ENCODE measurements at places on chromosomes 2 and 18.

- no peak for DNase-seq
Observed at GRCh38 chr2:183081911-183082310, 3.4 kb downstream of the DUSP19 start.

DNA sequence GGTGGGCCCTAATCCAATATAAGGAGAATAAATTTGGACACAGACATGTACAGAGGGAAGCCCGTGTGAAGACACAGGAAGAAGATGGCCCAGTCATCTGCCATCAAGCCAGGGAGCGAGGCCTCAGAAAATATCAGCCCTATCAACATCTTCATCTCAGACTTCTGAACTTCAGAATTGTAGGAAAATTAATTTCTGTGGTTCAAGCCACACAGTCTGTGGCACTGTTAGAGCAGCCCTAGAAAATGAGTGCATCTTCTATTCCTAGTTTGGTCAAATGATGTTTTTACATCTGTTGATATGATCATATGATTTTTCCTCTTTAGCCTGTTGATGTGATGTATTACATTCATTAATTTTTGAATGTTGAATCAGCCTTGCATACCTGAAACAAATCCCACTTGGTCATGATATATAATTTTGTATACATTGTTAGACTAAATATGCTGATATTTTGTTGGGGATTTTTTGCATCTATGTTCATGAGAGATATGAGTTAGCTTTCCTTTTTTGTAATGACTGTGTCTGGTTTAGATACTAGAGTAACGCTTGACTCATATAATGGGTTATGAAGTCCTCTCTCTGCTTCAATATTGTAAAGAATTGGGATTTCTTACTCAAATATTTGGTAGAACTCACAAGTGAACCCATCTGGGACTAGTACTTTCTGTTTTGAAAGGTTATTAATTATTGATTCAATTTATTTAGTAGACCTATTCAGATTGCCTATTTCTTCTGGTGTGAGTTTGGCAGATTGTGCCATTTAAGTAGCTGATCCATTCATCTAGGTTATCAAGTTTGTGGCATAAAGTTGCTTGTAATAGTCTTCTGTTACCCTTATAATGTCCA is 451.4 kb downstream of the EIPR1 start:
- no peak for DNase-seq

- DNase-seq: peak; percentile 93
Observed at GRCh38 chr18:54776282-54776977, 51.8 kb upstream of the RAB27B start.

GRCh38 chr2:172599947-172600346 is 44.1 kb downstream of the PDK1 start:
- no peak for DNase-seq

- peak; percentile 37 for DNase-seq
Observed at GRCh38 chr2:38509314-38509946, 93.3 kb downstream of the HNRNPLL start.

- no peak for DNase-seq
Observed at GRCh38 chr2:197007716-197008628, 81.5 kb upstream of the PGAP1 start.

GRCh38 chr2:109080757-109081156 is 48.2 kb upstream of the SH3RF3 start:
- DNase-seq: no peak

GRCh38 chr2:104844807-104845551 is 8.9 kb upstream of the POU3F3 start:
- no peak for DNase-seq

DNA sequence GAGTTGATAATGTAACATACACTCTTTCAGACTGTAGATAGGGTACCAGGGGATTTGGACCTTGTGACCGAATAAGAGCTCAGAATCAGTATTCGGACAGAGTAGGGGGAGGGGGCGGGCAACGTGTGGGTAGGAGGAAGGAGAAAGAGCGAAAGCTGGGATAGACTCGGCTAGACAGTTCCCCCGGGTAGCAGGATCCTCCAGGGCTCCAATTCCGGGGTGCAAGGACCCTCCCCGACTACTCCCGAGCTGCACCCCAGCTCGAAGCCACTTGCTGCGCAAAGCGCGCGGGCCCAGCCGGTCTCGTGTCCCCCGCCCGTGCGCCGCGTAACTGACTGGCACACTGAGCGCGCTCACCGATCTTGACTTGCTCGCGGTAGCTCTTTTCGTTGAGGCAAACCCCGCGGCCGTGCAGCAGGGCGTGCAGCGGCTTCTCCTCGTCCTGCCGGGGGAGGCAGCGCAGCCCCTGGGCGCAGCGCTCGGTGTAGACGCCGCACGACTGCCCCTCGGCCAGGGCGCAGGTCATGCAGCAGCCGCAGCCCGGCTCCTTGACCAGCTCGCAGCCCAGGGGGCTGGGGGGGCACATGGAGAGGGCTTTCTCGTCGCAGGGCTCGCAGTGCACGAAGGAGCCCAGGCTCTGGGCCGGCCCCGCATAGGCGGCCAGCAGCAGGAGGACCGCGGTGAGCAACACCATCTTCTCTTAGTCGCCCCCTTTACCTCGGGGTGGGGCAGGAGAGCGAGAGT is 1.1 kb downstream of the IGFBP5 start:
- no peak for DNase-seq

DNA sequence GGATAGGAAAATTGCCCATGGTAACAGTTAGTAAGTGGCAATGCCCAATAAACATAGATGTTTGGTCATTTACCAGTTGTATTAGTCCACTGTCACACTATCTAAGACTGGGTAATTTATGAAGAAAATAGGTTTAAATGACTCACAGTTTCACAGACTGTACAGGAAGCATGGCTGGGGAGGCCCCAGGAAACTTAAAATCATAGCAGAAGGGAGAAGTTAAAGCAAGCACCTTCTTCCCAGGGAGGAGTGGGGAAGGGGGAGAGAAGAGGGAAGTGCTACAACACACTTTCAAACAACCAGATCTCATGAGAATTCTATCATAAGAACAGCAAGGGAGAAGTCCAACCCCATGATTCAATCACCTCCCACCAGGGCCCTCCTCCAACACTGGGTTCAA is 23.4 kb downstream of the NR4A2 start:
- no peak for DNase-seq

- DNase-seq: no peak
Observed at GRCh38 chr18:79400591-79401381, 5.1 kb downstream of the NFATC1 start.

DNA sequence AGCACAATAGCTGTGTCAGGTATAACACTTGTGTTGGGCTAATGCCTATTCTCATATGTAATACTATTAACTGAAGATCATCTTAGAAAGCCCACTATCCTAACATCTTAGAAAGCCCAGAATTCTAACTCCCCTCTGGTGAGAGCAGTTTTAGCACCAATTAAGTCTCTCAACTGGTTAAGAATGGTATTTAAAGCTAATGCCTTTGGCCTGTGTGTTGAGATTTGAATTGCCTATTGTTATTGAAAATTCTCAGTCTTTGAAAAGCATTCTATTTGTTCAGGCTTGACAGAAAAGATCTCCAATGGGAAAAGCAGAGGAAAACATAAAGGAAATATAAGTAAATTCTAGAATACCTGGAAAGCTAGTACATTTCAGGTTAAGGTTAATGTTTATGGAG is 352.5 kb downstream of the ARHGAP15 start:
- DNase-seq: no peak

- DNase-seq: no peak
Observed at GRCh38 chr2:123438675-123439074, 586.4 kb upstream of the CNTNAP5 start.

GRCh38 chr2:181348107-181348837 is 108.9 kb upstream of the ITGA4 start:
- no peak for DNase-seq

GRCh38 chr2:128373451-128374000 is 54.9 kb upstream of the HS6ST1 start:
- DNase-seq: no peak

DNA sequence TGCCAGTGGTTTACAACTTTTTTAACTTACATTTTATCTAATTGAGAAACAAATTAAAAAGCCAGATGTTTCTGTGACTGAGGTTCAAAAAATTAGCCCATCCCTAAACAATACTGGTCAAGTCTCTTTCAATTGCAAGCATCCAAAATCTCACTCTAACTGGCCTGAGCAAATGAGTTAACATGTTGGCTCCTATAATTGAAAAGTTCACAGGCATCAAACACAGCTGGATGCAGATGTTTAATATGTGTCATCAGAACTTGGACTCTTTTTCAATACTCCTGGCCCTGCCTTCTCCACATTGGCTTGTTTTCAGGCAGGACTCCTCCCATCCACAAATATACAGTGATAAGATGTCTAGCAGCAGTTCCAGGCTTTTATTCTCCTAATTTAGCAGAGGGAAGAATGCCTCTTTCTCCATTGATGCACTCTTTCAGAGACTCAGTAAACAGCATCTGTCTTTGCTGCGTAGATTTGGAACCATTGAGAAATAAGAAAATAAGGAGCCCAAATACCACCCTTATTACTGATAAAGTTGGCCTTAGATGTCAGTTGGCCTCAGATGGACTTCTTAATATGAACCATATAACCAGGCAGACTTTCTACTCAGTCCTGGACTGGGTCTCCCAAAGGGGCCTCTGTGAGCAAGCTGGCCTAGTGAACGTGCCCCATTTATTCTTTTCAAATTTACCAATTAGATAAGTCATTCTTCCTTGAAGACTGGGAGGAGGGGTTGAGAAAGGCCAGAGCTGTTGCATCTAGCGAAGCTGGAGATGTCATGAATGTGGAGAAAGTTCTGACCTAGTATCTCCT is 30.4 kb upstream of the FN1 start:
- DNase-seq: no peak

DNA sequence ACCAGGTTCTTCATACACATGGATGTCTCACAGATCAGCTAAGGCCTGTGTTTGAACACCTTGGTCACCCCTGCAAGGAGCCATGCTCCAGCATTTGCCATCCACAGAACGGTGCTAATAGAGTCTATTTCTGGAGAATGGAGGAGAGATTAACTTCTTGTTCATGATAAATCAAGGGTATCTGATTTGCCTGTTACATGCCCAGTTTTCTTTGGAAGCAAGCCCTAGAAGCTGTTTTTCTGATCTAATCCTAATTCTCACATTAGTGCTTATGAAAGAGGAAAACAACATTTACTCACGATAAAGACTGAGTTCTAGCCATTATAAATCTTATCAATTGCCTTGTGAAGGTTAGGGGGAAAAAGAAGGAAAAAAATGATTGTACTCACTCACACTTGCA is 119.6 kb upstream of the DTNA start:
- DNase-seq: no peak

- DNase-seq: no peak
Observed at GRCh38 chr2:45806563-45807358, 155.3 kb downstream of the PRKCE start.

GRCh38 chr2:60872510-60872928 is 8.9 kb upstream of the REL start:
- DNase-seq: no peak
